ENCODE measurements at places on chromosomes 16 and 17. TPM values are rescaled to one million over a fixed set of nuclear protein-coding genes. Genes with fewer than 3 reads are reported as not detected.
A peak's percentile ranks its signal among the peaks of the same experiment; 100 is the strongest.

DNA sequence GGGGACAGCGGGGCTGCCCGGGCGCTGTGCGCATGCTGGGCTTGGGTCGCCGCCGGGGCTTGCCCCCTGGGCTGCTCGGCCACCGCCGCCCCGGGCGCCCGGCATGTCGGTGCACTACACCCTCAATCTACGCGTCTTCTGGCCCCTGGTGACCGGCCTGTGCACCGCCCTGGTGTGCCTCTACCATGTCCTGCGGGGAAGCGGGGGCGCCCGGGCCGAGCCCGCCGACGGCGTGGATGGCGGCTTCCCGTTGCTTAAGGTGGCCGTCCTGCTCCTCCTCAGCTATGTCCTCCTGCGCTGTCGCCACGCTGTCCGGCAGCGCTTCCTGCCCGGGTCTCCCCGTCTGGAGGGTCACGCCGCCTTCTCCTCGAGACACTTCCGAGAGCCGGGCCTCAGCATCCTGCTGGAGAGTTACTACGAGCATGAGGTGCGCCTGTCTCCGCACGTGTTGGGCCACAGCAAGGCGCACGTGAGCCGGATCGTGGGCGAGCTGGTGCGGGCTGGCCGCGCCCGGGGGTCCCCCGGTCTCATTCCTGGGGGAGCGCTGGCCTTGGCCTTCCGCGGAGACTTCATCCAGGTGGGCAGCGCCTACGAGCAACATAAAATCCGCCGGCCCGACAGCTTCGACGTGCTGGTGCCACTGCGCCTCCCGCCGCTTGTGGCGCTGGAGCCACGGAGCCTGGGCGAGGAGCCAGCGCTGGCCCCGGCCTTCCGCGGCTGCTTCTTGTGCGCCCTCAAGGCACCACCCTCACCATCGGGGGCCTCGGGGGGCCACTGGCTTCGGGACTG lies 789 bp downstream of the ITPRIPL2 start:
- DNase-seq = peak; percentile 65

Gene TLCD3B
- not detected for total RNA-seq

- DNase-seq = no peak
Measured at GRCh38 chr16:80166082-80166481, 374.7 kb upstream of the DYNLRB2 start.

- no peak for DNase-seq
Measured at GRCh38 chr16:80778703-80779102, 25.7 kb downstream of the CDYL2 start.

GRCh38 chr16:72612256-72612655 lies 435.7 kb downstream of the ZFHX3 start:
- no peak for DNase-seq

Gene SLC12A3
- total RNA-seq = not detected

- no peak for DNase-seq
Measured at GRCh38 chr16:56824331-56824730, 40.7 kb upstream of the SLC12A3 start.

Gene SCIMP
- total RNA-seq = not detected

Gene KRT15
- total RNA-seq = 314 TPM

- no peak for DNase-seq
Measured at GRCh38 chr17:71821511-71821910, 299.3 kb upstream of the SOX9 start.

Gene CACNA1G
- 0.28 TPM for total RNA-seq

Gene HBA1
- not detected for total RNA-seq

DNA sequence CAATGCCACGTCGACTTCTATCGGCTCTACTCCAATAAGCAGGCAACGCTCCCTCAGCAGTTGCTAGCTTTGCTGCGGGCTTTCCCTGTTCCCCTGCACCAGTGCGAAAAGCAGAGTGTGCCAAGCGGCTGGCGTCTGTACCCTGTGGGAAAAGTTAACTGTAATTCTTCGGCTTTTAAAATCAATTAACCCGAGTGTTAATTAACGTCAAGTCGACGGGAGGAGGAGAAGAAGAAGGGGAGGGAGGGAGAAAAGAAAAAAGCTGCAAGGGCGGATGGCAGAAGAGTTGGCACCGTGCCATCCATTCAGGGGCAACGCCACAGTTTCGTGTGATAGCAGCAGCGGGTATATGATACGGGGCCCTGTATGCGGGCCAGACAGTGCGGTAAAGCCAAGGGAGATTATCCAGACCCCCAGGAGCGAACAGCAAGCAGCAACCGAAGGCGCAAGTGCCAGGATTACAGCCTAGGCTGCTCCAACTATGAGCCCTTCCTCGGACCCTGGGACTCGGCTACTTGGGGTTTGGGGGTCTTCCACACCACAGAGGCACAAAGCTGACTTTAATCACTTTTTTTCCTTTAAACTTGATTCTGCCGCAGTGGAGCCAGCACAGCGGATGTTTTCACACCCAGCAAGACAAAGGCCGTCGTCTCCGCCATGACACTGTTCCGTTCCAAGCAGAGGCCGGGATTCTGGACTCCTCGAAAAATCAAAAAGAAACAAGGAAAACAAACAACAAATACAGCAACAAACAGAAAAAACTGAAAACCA lies 253.8 kb upstream of the PMFBP1 start:
- DNase-seq = no peak

Gene SCN4A
- not detected for total RNA-seq

- no peak for DNase-seq
Measured at GRCh38 chr16:26733710-26734109, 333.0 kb upstream of the C16orf82 start.

Gene ARHGAP23
- total RNA-seq = 46.2 TPM

GRCh38 chr16:84087466-84088151 lies 29.1 kb downstream of the MBTPS1 start:
- no peak for DNase-seq
